Pancreas (tissue), 10 donors: ENCODE measurements at places on chromosomes 5 and 9.

DNA sequence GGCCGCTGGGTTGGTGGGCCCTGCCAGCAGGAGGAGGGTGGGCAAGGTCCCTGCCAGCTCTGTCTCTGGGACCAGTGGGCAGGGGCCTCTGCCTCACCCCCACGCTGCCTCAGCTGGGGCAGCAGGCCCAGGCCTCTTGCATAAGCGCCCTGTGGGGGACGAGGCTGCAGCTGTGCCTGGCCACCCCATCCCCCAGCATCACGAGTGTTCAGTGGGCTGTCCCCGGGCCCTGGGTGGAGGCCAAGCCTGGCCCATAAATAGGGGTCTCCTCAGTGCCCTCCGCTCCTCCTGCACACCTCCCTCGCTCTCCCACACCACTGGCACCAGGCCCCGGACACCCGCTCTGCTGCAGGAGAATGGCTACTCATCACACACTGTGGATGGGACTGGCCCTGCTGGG is at the start of gene PTGDS:
Gene PTGDS (plus strand): TSS at position 282 of the 400 bp plus-strand sequence. CDS start 75 bp downstream, at position 357.
- DNase-seq, result no peak

GRCh38 chr9:133589454-133590227 is 19.5 kb downstream of the FAM163B start:
- DNase-seq, result no peak

DNA sequence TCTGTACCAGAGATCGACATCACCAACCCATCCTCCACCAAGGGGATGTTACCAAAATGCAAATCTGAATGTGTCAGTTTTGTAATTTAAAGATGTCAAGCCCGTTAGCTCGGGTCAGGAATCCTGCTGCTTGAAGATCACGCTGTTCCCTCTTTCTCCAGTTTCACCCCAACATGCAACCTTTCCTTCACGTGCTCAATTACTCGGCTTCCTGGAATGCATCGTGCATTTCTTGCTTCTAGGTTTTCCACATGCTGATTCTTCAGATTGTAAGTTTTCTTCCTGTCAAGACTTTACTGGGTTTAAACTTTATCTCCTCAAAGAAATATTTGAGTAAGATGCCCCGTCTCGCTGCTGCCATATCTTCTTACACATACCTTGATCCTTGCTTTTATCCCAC is 209.5 kb upstream of the SNX2 start:
- DNase-seq, result no peak

DNA sequence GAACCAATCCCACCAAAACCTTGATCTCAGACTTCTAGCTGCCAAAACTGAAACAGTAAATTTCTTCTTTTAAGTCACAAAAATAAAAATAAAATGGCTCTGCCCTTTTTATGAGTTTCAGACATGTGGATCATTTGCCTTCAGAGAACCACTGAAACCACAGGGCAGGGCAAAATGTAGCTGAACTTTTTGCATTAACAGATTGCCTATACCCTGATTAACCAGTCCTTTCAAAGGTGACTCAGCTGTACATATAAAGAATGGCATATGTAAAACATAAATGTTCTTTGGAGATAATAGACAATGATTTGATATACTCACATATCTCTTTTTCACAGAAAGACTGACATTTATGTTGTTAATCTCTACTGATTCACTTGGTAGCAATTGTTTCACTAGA is 187.1 kb upstream of the GRIN3A start:
- DNase-seq, result no peak

DNA sequence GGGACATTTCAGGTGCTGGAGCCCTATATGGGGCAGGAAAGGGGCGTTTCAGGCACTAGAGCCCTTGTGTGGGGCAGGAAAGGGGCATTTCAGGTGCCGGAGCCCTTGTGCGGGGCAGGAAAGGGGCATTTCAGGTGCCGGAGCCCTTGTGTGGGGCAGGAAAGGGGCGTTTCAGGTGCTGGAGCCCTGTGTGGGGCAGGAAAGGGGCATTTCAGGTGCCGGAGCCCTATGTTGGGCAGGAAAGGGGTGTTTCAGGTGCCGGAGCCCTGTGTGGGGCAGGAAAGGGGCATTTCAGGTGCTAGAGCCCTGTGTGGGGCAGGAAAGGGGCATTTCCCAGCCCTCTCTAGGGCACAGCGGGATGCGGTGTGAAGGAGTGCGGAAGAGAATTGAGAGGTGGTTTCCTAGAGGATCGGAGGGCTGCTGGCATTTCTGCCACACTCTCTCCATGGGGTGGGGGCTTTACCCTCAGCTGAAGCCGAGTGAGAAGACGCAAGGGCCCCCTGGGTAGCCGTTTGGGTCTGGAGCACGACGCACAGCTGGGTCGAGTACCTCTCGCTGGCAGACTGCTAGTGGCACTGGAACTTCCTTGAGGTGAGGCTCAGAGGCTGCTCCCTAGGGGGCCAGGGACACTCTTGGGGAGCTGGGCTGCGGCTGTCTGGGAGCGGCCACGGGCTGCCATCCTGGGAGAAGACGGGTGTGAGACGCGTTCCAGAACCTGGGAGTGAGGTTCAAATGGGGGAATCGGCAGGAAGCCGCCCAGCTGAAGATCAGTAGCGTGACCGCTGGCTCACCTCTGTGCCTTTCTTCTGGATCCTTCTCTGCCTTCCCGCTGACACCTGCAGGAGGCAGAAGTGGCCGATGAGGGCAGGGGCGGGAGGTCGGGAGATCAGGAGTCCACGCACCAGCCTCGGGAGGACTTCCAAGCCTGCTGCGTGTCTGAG is 122.6 kb upstream of the IRX4 start:
- no peak for DNase-seq

GRCh38 chr5:179927824-179928223 is 20.1 kb upstream of the TBC1D9B start:
- DNase-seq, result no peak

- DNase-seq, result no peak
These were observed 712.1 kb upstream of the MEF2C start for GRCh38 chr5:89595056-89595455.

GRCh38 chr5:159161361-159162214 is 47.8 kb downstream of the RNF145 start:
- no peak for DNase-seq

- no peak for DNase-seq
These were observed 80.5 kb downstream of the CFAP90 start for GRCh38 chr5:7770436-7770835.

GRCh38 chr5:180974612-180975315 is 13.9 kb upstream of the BTNL3 start:
- no peak for DNase-seq

- no peak for DNase-seq
These were observed 76.2 kb upstream of the IL6ST start for GRCh38 chr5:56070851-56071465.
